Pulmonary artery endothelial cell (primary cell): ENCODE measurements at places on chromosomes 3 and 15.

- no peak for DNase-seq
Measured at GRCh38 chr3:171458071-171458863, 1.9 kb downstream of the TNIK start.

GRCh38 chr3:79766496-79767193 is 1.2 kb downstream of the ROBO1 start:
- DNase-seq: no peak

DNA sequence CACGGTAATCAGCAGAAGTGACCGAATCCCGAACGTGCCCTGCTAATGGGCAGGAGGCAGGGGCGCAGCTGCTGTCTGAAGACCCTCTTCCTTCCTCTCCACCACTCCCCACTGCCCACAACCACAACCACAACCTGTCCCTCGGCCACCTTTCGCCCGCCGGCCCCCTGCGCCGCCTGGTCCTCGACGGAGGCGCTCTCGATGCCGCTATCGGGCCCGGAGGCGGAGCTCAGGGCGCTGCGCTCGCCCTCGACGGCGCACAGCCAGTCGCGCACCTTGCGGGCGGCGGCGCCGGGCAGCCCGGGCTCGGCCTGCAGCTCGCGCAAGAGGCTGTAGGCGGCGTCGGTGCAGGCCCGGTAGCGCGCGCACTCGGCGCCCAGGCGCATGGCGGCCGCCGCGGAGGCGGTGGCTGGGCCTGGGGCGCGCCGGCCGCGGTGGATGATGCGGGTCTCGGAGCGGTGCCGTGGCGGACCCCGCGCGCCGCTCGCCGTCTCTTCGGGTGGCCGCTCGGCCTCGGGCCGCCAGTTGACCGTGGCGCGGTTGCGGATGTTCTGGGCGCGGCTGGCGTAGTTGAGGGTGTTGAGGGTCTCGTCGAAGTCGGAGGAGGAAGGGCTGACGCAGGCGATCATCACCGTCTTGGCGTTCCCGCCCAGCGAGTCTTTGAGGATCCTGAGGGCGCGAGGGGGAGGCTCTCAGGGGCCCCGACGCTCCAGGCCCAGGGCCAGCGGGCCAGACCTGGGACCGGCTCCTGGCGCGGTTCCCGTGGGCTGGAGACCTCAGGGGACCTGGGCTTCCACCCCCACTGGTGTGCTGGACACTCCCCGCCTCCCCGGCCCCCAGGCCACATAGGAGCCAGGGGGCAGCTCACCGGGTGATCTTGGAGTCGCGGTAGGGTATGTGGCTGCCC is 6.9 kb downstream of the KIF7 start:
- DNase-seq: no peak

GRCh38 chr15:40301467-40302179 is 6.1 kb downstream of the PLCB2 start:
- DNase-seq: no peak

DNA sequence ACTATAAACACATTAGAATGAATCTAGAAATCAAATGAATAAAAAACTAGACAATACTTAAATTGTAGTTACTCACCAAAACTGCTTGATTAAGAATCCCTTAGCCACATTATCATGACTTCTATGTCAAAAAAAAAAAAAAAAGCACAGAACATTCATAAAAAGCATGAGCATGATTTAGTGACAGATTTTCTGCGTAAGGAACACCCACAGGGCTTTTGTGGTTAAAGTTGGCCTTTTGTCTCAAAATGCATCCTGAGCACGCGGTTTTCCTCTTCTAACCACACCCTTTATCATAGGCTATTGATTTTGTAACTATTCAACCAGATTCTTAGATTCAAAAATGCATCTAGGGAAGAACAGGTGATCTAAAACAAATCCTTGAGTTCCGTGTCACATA is 334.0 kb upstream of the NR2F2 start:
- no peak for DNase-seq

DNA sequence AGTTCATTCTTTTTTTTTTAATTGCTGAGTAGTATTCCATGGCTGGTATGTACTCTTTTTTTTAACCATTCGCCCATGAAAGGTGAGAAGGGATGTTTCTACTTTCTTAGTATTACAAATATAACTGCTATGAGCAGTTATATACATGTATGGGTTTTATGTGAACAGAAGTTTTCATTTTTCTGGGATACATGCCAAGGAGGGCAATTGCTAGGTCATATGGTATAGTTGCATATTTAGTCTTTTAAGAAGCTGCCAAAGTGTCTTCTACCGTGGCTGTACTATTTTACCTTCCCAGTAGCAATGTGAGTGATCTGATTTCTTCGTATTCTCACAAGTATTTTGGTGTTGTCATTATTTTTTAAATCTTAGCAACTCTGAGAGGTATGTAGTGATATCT is 11.2 kb upstream of the KLHL40 start:
- no peak for DNase-seq

GRCh38 chr3:146342989-146343388 is 92.1 kb upstream of the PLSCR4 start:
- no peak for DNase-seq

- DNase-seq: peak; percentile 62
Measured at GRCh38 chr3:143001034-143001368, 369 bp upstream of the U2SURP start.

- no peak for DNase-seq
Measured at GRCh38 chr3:126811530-126811929, 107.5 kb downstream of the CHCHD6 start.

DNA sequence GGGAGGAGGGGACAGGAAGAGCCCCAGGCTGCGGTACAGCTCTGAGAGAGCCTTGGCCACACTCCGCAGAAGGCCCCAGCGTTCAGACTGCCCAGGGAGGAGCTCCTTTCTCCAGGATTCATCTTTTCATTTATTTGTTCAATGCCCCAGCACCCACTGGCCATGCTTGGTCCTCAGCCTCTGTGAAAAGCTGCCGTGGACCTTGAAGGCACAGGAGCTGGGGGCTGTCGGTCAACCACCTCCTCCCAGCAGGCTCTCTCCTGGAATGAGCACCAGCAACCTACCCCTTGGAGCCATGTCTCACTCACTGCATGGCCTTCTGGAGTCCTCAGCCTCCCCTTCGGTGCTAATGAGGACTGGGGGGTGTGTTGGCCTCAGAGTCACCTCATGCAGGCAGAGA is 21.6 kb upstream of the PRR23E start:
- no peak for DNase-seq

DNA sequence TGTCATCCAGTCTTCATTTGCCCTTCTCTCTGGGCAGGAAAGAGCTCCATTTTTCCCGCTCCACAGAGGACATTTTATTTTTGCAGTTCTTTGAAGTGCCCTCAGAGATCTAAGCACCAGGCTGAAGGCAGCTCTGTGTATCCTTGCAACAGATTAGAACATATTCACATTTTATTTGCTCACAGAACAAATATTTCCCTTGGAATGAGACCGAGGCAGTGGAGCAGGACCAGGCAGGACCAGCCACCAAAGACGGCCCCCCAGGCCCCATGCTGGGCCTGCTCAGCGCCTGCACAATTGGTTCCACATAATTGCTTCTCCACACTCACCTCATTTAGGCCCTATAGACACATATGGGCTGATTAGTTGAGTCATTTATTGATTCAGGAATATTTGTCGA is 15.7 kb upstream of the ETV5 start:
- no peak for DNase-seq

DNA sequence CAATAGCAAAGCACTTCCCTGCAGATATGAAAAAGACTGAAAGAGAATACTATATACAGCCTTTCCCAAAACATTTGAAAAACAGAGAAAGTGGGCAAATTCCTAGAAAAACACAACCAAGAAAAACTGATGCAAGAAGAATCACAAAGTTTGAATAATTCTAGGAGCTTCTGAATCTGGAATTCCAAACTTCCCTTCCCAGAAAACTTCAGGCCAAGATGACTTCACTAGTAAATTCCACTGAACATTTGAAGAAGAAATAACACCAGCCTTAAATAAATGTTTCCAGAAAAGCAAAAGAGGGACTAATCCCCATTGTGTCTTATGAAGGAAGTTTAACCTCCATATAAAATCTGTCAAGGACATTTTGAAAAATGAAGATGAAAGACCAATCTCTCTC is 15.8 kb upstream of the NSMCE3 start:
- DNase-seq: no peak

DNA sequence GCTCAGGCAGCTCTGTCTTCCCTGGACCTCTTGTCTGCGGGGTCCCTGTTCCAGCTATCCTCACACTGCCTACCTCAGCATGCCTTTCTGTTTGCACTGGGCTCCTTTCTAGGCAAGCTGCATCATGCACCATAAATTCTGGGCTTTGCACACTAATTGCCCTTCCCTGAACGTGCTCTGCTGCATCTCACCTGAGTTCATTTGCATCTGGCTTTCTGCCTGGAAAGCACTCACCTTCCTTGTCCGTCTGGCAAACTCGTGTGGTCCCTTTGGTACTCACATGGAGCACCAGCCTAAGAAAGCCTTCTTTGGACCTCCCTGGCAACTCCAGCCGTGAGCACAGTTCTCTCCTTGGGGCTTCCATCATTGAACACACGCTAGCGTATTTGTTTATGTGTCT is 365.6 kb downstream of the SV2B start:
- DNase-seq: no peak
